ENCODE measurements at places on chromosomes 6 and 20.

DNA sequence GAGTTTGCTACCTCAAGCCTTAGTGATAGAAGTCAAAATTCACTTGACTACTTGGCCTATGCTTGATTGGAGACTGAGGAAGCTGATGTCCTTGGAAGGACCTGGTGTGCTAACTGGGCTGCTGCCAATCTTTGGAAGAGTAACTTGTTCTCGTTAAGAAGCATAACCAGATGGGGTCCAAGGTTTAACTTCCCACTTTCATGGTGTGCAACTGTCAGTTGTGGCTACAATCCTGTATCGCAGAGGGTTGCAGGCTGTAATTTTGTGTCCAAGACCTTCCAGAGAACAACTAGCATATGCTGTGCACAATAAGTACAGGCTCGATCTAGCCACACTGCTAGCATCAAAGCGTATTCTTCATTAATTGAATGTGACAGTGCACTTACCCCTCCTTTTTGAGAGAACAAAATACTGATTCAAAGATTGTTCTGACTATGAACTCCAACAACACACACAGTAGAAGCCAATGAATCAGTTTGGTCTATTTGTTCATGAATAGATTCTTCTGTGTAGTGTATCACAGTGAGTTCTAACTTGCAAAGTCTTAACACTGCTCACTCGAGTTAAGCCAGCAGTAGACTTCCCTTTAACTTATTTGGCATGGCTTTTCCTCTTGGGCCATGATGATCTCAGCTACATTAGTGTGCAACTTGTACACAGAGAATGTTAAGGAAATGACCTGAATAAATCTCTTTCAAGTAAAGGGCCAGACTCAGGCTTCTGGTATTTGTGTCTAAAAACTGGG lies 15.8 kb upstream of the PLCB1 start:
- no peak for DNase-seq

DNA sequence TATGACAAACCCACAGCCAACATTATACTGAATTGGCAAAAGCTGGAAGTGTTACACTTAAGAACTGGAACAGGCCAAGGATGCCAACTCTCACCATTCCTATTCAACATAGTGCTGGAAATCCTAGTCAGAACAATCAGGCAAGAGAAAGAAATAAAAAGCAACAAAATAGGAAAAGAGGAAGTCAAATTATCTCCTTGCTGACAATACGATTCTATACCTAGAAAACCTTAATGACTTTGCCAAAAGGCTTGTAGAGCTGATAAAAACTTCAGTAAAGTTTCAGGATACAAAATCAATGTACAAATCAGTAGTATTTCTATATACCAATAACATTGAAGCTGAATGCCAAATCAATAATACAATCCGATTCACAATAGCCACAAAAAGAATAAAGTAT lies 32.4 kb downstream of the OR5V1 start:
- no peak for DNase-seq

DNA sequence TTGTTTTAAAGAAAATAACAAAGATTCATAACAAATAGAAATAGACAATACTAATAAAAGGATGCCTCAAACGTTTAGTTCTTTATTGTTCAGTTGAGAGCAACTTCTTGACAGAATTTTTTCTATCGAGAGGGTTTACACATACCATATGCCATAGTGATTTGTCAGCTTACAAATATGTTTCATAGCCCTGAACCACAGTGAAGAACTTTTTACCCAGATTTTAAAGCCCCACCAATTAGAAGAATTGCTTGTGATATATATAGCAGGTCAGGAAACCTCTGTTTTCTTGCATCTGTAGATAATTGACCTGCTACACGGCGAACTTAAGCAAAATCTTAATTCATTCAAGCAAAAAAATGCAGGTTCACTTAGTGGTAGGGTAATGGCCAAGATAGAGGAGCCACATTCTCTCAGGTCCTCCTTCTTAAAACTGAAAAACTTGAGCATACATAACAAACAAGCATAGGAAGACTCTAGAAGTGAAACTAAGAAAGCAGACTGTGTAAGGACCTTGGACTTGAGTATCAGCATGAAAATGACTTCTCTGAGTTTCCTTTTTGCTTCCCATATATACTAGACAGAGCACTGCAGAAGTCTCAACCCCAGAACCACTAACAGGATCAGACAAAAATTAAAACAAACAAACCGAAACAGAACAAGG lies 39.5 kb downstream of the CRISP1 start:
- DNase-seq = no peak

- DNase-seq = no peak
These were observed 29.6 kb upstream of the TMEM244 start for GRCh38 chr6:129890701-129891100.

DNA sequence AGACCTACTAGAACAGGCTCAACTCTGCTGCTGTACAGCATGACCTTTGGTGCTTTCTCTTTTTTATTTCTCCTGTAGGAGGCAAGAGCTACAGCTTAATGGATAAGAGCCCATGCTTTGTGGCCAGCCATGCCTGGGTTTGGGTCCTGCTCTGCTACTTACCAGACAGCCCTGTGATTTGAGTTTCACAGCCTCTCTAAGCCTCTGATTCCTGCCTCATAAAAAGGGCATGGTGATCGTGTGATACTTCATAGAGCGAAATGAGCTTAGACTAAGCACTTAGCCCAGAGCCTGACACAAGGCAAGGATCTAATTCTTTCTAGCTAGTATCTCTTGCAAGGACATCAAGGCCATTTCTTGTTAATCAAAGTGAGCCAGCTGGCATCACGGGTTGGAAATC lies 19.3 kb upstream of the PDE7B start:
- DNase-seq = no peak

GRCh38 chr20:44884907-44885391 lies 556 bp upstream of the YWHAB start:
- no peak for DNase-seq

DNA sequence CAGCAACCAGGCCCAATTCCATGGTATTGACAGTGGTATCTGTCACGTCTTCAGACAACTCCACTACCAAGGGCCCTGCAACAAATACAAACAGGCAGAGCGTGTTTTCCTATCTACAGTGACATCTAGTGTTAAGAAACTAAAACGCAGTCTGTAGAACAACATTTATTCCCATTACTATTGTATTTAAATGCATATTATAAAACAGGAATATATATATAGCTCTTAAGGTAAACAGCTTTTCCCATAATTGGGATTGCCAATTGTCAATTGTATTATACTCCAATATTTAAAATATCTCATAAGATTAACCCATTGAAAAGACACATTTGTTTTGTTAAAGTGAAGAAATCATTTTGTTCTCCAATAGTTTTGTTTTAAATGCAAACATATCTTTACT lies 97.2 kb downstream of the KIF16B start:
- no peak for DNase-seq

GRCh38 chr20:32941155-32941885 lies 62.9 kb downstream of the SUN5 start:
- DNase-seq = no peak

- DNase-seq = no peak
These were observed 92.9 kb upstream of the SHLD1 start for GRCh38 chr20:5657190-5657875.

- DNase-seq = no peak
These were observed 41.2 kb downstream of the GOPC start for GRCh38 chr6:117561128-117561527.

DNA sequence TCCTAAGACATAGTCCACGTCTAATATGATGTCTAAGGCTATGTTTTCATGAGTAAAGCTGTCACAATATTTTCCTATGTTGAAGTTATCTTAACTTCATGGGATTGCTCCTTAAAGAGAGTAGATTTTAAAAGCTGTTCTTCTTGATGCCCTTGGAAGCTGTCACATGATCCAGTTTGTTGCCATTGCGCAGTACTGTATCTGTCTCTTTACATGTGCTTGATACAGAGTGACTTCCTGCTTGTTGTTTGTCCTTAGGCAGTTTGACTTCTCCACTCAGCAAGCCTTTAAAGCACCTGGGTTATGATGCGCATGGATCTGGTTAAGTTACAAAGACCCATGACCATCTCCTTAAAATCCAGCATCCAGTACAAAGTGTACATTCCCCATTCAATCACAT lies 85.4 kb downstream of the CDYL start:
- no peak for DNase-seq

DNA sequence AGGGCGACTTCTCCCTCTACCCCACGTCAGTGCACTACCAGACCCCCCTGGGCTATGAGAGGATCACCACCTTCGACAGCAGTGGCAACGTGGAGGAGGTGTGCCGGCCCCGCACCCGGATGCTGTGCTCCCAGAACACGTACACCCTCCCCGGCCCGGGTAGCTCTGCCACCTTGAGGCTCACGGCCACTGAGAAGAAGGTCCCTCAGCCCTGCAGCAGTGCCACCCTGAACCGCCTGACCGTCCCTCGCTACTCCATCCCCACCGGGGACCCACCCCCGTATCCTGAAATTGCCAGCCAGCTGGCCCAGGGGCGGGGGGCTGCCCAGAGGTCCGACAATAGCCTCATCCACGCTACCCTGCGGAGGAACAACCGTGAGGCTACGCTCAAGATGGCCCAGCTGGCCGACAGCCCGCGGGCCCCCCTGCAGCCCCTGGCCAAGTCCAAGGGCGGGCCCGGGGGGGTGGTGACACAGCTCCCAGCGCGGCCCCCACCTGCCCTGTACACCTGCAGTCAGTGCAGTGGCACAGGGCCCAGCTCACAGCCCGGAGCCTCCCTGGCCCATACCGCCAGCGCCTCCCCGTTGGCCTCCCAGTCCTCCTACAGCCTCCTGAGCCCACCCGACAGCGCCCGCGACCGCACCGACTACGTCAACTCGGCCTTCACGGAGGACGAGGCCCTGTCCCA lies 57.5 kb upstream of the TMEM181 start:
- DNase-seq = no peak

DNA sequence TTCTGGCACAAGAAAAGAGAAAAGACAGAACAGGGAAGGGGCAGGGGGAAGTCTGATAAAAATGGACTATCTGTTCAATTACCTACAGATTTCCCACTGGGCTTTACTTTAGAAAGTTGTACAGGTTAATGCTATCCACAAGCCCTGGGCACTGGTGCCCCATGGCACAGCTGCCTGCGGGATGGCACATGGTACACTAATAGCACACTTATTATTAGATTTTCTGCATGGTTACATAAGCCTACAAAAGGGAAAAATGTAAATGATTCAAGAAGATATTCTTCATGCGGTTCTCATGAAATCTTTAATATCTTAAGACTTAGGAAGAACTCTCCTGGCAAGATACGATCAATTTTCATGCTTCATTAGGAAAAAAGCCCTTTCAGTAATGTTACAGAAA lies 137.5 kb downstream of the GMPR start:
- DNase-seq = no peak

DNA sequence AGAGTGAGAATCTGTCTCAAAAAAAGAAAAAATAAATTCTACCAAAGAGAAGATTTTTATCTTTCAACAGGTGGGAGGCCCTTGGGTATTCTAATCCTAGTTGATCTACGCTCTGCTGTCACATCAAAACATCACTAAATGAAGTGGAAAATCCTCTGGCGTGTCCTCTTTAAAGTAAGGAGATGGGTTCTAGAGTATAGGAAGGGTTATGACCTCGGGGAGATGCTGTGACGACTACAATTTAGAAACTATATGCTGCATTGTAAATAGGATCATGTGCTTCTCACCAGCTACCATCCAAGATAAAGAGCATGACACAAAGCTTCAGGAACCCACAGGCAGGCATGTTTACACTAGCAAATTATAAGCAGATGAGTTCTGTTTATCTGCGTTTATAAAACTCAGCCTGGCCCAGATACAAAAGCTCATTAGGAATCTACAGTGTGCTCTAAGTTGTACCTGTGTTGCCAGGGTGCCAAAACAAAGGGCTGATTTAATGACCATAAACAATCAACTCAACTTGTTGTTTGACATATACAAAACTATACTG lies 197.1 kb upstream of the PLN start:
- DNase-seq = no peak

DNA sequence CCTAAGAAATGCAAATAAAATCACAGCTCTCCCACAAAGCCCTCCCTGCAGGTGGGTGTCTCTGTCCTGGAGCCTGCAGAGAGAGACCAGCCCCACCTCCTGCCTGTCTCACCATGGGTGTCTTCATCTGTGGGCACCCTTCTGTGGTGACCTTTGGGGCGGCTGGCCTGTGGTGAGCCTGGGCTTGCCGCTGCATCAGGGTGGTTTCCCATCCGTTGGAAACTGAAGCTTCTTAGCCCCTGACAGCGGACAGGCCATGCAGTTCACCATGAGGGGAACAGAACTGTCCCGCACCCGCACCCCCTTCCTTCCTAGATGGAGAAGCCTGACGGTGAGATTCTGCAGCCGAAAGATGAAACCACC lies 42.3 kb upstream of the FRMD1 start:
- DNase-seq = no peak

- DNase-seq = no peak
These were observed 200.1 kb upstream of the HEY2 start for GRCh38 chr6:125549202-125549884.

- no peak for DNase-seq
These were observed 97.4 kb downstream of the THBS2 start for GRCh38 chr6:169156108-169156792.

- DNase-seq = no peak
These were observed 131.9 kb upstream of the BTN3A2 start for GRCh38 chr6:26232940-26233648.

- DNase-seq = no peak
These were observed 44.9 kb upstream of the TLDC2 start for GRCh38 chr20:36830791-36831691.

- no peak for DNase-seq
These were observed 233.6 kb downstream of the PRKN start for GRCh38 chr6:162493917-162494316.

DNA sequence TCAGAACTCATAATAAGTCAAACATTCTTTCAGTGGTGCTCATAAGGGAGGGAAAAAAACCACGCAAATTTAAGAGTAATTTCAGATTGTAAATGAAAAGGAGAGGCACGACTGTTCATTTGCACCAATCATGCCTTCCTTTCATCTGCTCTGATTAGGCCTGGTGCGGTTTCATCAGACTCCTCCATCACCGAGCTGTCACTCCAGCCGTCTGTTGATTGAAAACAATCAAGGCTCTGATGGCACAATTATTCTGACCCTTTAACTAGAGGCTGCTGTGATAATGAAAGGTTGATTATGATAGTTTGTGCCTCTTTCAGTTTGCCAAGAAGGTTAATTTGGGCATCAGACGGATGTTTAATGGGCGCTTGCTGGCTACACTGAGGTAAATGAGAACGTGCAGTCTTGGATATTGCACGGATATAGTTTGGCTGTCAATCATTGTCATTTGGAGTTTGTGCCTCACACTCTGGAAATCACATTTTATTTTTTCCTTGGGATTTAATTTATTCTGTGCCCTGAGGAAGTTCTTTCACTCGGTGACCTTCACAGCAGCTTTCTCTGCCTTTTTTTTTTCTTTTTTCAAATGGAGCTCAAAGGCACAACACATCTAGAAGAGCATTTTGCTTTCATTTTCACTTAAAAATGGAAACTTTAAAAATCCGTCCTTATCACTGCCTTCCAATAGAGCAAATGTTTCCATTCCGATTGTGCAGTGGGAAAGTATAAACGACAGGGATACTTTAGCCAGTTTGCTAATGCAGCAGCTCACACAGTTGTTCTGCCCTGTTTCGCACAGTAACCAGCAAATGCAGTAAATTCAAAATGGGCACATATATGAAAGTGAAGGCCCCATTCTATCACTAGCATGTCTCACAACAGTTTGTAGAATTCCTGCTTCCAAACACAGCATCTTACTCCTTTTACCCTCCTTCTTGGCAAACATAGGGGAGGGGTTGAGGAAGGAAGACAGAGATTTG lies 172.8 kb downstream of the KLHL32 start:
- no peak for DNase-seq
